Panc1 (cell line): ENCODE measurements at places on chromosomes 16 and 17.

DNA sequence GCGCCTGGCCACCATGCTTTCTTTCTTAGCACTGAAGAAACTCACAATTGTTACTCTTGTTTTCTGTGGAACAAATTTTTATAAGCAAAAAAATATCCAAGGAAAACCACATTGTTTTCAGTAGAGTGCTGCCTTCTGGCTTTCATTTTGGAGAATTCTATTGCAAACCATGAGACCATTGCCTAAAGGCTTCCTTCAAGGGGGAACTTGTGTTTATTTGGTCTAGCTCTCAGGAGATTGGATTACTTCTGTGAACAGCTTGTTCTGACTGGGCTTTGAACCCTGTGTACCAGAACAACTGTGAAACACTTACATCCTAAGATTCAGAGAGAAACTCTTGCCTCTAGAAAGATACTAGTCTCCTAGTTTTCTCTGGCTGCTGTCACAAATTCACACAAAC is 32.1 kb downstream of the TOM1L1 start:
- no peak for DNase-seq

DNA sequence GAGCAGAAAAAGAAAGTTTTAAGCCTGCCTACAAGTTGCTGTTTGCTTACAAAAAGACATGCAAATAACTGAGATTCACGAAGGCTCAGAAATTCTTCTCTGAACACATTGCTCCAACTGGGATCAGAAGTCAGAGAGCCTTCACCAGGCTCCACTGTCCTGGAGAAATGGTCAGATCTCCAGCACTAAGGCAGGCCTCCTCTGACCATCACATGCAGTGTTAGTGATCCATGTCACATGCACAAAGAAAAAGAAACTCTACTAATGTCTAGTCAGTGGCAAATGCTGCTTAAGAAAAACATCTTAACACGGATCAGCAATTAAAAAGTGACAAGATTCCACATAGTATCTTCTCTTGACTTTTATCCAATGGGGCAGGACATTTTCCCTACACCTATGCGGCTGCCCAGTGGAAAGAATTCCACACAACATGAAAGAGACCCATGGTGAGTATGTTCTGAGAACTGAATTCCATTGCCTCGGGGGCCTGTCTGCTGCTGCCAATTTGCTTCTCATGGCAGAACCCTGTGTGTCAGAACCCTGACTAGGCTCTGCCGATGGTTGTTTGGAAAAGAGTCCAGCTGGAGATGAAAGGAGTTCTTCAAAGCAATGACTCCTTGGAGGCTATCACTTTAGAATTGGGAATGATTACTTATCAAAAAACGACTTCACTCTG is 96.6 kb downstream of the HIC1 start:
- DNase-seq = no peak

DNA sequence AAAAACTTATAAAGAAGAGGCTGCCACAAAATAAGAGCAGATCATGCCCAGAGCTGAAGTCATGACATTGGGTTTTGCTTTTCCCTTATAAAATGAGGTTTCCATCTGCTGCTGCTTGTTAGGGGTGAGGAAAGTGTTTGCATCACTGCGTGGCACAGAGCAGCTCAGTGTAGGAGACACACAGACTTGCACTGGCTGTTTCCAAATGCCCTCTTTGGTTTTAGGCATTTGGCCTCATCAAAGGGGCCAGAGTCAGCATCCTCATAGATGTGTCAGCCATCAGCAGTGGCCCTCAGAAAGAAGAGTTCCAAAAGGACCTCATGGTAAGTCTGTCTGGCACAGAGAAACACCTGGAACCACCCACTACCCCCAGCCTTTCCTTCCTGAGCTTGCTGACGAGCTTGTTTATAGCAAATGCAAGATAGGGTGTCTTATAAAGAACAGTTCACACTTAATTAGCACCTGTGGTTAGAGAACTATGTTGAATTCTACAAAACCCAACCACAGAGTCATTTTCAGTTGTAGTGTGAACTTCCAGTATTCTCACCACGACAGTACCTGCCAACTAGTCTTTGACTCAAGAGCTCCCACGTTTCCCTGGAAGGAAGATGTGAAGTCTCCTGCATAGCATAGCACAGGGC is 17.0 kb downstream of the VWA3A start:
- no peak for DNase-seq

GRCh38 chr17:17806611-17807274 is 30.0 kb downstream of the SREBF1 start:
- DNase-seq = no peak

- no peak for DNase-seq
These were observed 679.3 kb upstream of the EEF2KMT start for GRCh38 chr16:5776876-5777275.

DNA sequence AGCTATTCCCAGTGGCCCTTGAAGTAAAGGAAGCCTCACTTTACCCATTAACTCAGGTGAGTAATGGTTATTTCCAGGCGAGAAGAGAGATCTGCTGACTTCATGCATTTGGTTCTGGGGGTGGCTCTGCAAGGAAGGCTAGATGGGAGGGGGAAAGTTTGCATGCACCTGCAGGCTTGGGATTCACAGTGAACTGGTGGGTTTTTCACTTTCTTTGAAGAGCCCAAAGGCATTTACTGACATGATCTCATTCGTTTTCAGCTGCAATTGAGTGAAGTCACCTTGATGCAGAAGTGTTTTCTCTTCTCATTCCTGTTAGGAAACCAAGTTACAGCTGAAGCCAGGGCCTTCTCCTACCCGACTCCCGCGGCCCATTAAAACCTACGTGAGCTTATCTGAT is 131.0 kb upstream of the N4BP1 start:
- DNase-seq = no peak

DNA sequence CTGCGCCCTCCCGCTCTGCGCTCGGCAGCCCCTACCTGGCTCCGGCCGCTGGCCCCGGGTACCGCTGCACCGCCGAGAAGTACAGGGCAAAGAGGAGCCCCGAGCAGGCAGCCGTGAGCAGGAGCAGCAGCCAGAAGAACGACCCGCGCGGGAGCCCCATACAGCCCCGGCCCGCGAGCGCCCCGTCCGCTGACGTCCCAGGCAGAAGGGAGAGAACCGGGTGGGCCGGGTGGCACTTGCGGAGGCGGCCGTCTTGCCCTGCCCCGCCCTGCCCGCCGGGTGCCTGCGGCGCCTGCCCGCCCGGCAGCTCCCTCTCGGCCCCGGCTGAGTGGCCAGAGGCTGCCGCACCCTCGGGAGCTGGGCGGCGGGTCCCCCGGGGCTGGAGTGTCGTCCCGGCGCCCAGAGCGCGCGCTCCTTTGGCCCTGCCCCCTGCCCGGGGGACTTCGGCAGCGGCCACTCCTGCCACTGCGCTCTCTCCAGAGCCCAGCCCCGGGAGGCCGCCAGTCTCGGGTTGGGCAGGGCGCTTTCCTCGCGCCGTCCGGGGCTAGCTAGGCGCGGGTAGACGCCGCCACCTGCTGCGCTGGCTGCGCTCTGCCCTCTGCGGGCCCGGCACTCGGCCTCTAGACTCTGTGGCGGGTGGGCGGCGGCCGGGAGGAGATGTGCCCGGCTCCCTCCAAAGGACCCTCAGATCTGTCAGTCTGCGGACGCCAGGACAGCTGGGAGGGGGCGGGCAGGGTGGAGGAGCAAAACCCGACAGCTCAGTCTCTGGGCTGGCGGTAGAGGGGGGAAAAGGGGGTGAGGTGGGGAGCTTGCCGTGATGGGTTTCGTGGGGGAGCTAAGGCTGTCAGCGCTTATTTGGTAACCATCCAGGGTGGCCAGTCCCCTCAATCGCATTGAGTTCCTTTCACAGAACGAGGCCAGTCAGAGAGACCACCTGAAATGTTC is at the start of gene ST6GALNAC2:
Gene ST6GALNAC2, minus strand, starts transcription at position 212 of the 945 bp plus-strand sequence. Its CDS starts 52 bp downstream, at position 160.
- DNase-seq = no peak

- DNase-seq = no peak
These were observed 66.7 kb downstream of the C16orf95 start for GRCh38 chr16:87250431-87250960.

GRCh38 chr17:58184308-58184985 is 8.1 kb upstream of the EPX start:
- DNase-seq = no peak

GRCh38 chr16:47386201-47386718 is 74.6 kb downstream of the ITFG1 start:
- no peak for DNase-seq

GRCh38 chr16:35516551-35516950 is 2057.1 kb downstream of the TP53TG3F start:
- DNase-seq = no peak

DNA sequence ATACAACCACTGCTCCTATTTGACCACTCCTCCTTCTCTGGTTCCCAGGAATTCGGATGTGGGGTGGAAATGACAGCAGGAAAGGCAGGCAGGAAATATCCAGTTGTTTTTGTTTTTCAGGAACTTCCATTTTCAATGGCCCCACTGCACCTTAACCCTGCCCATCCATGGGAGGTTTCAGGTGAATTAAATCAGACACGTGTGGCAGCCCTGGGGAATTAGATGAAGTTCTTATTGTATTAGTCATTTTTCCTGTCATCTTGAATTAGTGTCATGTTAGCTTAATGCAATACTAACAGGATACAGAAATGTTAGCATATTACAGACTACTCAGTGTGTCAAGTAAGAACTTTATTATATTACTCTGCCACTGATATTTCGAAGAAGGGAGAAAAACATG is 146.4 kb downstream of the CHD9NB start:
- no peak for DNase-seq

GRCh38 chr16:65279576-65279975 is 157.7 kb upstream of the CDH11 start:
- DNase-seq = no peak

DNA sequence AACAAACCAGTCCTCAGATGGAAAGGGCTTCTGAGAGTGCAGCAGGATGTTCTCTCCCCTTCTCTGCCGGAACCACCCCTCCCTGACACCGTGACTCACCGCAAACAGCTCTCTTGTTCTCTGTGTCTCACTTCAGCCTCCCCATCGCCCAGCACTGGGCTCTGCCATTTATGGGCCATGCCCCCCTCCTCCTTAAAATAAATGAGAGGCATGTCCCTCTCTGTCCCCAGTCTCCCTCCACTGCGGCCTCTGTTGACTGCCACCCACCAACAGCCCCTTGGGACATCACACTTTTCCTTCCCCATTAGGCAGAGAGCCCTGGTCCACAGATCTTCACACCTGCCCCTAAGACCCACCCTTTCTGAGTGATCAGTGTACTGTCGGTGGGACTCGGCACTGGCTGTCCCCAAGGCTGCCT is 6.3 kb downstream of the CCDC102A start:
- DNase-seq = no peak

GRCh38 chr16:84423416-84423837 is 55.1 kb downstream of the ATP2C2 start:
- no peak for DNase-seq

DNA sequence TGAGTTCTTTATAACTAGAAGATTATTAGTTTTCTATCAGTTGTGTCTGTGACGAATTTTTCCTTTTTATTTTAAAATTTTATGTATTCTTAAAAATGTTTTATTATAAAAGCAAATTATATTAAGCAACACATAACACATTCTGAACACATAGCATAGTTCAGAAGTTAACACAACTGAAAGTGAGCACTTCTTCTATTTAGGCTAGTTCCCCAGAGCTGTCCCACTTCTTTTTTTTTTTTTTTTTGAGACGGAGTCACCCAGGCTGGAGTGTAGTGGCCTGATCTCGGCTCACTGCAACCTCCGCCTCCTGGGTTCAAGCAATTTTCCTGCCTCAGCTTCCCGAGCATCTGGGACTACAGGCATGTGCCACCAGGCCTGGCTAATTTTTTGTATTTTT is 37.7 kb upstream of the ALDH3A2 start:
- DNase-seq = no peak

GRCh38 chr16:79823639-79824038 is 223.1 kb upstream of the MAF start:
- DNase-seq = no peak

DNA sequence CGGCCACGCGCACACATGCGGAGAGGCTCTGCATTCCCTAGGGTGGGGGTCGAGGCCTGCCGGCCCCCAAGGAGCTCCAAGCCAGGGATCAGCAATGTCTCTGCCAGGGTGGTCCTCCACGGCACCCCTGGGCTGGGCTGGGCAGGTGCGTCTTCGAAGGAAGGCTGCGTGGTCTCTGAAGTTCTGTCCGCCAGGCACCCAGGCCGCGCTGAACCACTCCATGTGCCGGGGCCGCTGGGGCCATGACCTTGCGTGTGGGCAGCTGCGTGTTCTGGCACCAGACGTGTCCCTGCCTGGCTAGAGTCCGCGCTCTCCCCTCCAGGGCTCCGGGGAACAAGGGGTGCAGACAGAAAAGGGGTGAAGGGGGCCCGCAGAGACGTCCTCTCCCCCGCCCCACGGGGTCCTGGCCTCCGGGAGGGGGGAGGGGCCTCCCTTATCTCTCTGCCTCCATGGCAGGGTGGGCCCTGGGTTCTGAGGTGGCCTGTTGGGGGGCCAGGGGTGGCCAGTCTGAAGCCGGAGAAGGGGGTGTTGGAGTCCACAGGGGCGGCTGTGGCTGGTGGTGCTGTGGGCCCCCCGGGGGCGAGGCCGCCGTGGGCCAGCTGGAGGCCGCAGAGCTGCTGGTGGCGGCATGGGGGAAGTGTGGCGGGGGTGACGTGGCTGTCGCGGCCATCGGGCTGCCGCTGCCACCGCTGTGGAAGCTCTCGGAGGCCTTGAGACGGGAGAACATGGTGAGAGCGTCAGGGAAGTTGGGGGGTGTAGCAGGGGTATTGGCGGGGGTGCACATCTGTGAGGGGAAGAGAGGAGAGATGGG is 5.3 kb downstream of the UBALD1 start:
- no peak for DNase-seq

- no peak for DNase-seq
These were observed 3.8 kb downstream of the SMARCD2 start for GRCh38 chr17:63838631-63839171.

DNA sequence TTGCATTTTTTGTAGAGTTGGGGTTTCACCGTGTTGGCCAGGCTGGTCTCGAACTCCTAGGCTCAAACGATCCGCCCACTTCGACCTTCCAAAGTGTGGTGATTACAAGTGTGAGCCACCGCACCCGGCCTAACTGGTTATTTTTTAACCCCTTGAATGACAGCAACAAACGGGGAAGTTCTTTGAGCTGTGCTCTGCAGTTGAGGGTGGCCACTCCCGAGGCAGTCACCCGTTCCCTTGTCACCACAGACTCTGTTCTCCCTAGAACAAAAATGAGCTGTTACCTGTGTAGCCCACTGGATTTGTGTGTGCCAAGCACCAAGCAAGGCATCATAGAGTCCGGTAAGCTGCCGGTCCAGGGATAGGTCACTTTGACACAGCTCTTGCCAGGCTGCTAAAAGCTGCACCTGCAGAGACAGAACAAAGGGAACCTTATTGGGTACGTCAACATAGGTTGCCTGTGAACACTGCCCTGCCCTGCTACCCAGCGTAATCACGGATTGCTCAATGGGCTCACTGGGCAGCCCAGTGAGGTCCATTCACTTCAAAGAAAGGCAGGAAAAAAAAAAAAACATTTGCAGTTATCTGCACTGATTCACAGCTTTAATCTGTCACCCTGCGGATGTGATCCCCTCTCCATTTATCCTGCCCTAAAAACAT is 19.6 kb downstream of the COG7 start:
- no peak for DNase-seq

- DNase-seq = no peak
These were observed 8.8 kb downstream of the BEAN1 start for GRCh38 chr16:66435896-66436295.

DNA sequence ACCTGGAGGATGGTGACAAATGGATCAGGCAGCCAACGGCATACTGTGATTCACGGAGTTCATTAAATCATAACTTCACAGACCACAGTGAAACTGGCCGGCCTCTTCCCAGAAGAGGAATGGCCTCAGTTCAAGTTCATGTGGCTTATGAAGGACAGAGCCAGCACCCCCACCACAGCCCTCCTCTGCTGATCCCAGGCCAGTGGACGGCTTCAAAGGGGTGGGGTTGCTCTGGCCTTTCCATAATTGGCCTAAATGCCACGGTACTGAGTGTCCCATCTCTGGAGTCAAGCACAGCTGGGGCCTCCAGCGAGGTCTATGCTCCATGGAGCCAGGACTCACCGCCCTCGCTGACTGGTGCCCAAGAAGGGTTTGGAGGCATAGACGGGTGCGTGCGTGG is 21.4 kb downstream of the GALNS start:
- DNase-seq = no peak
